Iris pigment epithelial cell (primary cell): ENCODE measurements at places on chromosomes 2 and 18.
A peak's percentile ranks its signal among the peaks of the same experiment; 100 is the strongest.

GRCh38 chr2:10534514-10535250 is 86.6 kb upstream of the ODC1 start:
- peak; percentile 15 for DNase-seq

GRCh38 chr2:52238782-52239181 is 1206.8 kb upstream of the NRXN1 start:
- DNase-seq = no peak

DNA sequence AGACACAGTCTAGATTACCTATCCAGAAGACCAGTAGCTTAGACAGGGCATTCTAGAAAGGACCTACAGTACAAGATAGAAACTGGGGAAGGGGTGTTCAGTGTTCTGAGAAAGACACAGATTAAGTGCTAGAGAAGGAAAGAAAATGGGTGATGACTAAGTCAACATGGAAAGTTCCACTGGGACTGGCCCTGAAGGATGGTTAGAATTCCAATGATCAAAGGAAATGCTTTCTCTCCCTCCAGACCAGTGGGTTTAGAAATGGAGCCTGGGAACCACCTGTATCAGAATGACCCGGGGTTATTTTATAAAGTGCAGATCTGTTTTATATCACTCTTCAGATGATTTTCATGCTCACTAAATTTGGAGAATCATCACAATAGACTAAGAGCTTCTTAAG is 5.8 kb upstream of the COLEC12 start:
- DNase-seq = peak; percentile 54

DNA sequence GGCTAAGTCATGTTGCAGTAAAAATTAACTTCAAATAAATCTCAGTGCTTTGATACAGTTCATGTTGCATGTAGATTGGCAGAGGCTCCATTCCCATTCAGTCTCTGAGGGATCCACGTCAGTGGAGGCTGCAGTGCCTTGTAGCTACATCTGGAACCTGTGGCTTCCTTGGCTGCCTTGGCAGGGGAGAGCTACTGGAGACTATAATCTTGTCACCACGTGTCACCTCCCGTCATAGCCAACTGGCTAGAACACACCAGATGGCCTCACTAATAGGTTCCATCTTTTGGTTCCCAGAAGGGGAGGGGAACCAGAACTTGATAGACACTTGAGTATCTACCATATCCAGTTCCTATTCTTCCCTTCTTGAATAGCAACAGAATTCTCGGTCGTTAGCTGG is 28.4 kb downstream of the E2F6 start:
- DNase-seq = no peak

DNA sequence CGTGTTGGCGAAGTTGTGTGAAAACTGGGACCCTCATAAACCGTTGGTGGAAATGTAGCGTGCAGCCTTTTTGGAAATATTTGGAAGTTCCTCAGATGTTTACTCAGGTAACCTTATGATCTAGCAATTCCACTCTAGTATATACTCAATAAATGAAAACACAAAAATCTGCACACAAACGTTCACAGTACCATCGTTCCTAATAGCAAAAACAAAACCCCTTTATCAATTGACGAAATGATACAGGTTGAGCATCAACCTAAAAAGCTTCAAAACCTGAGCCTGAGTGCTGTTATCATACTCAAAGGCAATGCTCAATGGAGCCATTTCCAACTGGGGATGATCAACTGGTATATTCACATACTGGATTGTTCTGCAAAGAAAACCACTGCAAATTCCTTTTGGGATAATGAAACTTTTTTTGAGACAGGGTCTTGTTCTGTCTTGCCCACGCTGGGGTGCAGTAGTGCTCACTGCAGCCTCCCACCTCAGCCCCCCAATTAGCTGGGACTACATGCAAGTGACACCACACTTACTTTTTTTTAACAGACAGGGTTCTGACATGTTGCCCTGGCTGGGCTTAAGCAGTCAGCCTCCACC is 777 bp upstream of the C18orf32 start:
- no peak for DNase-seq
